ENCODE measurements at places on chromosomes 2 and 18. TPM values are rescaled to one million over a fixed set of nuclear protein-coding genes. Genes with fewer than 3 reads are reported as not detected.
A peak's percentile ranks its signal among the peaks of the same experiment; 100 is the strongest.

DNA sequence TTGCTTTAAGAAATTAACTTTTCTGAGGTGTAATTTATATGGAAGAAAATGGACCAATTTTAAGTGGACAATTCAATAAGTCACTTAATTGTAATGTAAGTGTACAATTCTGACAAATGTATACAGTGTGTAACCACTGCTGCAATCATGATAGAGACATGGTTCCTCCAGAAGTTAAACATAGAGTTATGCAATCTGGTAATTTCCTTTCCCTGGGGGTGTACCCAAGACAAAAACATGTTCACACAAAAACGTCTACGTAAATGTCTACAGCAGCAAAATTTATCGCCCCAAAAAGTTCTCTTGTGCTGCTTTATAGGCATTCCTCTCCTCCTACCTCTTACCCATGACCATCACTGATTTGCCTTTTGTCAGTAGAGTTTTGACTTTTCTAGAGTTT, 141.5 kb downstream of the AQP4 start:
- no peak for DNase-seq

GRCh38 chr2:57536535-57537231, 509.9 kb upstream of the VRK2 start:
- DNase-seq, result no peak

THADA gene
- 54.9 TPM for total RNA-seq

DAW1 gene
- total RNA-seq, result not detected

- DNase-seq, result peak; percentile 98
These were observed 68.6 kb downstream of the EXOC6B start for GRCh38 chr2:72757177-72757775.

POTEI gene
- not detected for total RNA-seq

DNA sequence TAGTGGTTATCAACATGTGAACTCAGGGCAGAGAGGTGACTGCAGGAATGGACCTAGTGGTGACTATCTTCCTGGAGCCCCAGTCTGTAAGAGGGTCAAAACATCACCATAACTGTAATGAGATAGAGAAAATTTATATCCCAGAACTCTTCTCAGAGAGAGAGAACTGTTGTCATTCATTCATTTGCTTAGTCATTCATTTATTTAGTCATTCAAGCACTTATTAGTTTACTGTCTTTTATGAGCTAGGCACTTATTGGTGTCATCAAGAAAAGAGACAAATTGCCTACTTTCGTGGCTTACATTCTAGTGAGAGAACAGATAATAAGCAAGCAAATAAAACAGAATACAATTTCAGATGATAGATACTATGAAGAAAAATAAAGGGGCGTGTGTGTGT, 34.1 kb downstream of the DOK1 start:
- no peak for DNase-seq

DNA sequence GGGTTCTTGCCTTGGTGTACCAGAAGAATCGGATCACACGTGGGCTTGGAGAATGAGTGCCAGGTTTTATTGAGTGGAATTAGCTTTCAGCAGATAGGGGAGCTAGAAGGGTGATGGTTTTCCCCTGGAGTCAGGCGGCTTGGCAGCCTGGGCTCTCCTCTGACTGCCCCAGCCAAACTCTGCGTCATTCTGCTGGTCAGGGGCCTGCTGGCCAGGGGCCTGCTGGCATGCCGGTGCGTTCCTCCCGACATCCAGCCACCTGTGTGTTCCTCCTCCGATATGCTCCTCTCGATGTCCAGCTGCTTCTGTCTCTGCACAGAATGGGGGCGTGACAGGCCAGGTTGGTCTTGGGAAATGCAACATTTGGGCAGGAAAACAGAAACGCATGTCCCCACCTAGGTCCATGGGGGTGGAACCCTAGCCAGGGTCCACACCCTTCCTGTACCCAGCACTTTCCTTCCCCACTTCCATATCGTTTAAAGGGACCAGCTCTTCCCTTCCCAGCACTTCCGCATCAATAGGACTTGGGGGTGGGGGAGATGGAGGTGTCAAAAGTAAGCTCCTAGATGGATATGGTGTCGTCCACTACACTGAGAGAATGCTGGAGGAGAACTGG, 85.3 kb downstream of the VWA3B start:
- no peak for DNase-seq

PDE1A gene
- 34.9 TPM for total RNA-seq

PTCD3 gene
- 61.6 TPM for total RNA-seq

- no peak for DNase-seq
These were observed 10.1 kb upstream of the LRPPRC start for GRCh38 chr2:44005846-44006245.

DNA sequence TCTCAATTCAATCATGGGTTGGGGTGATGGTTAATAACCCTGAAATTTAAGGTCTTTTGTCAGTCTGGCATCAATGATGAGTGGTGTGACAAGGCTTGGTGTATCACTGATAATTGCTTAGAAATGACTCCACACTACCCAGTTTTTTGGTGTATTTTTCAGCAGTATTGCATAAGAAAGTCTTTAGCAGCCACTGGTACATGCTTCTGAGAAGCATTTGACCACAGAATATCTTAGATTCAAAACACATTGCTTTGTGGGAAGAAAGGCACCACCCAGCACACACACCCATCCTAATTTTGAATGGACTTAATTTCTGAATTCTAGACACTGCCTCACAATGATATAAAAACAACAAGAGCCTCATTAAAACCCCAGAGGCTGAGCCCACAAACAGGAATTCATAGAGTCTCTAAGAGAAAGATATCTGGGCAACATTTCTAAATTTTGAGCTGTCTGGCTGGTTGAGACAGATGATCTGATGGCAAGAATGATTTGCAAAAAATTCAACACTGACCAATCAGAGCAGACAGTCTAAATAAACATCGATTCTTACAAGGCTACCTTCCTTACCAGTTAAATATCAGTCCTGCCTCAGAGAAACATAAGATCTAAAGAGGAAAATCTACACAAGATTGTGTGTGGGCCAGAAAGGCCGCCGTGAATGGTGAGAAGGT, 114.7 kb upstream of the CYP1B1 start:
- DNase-seq, result peak; percentile 95

DTYMK gene
- total RNA-seq, result 12.8 TPM

DNA sequence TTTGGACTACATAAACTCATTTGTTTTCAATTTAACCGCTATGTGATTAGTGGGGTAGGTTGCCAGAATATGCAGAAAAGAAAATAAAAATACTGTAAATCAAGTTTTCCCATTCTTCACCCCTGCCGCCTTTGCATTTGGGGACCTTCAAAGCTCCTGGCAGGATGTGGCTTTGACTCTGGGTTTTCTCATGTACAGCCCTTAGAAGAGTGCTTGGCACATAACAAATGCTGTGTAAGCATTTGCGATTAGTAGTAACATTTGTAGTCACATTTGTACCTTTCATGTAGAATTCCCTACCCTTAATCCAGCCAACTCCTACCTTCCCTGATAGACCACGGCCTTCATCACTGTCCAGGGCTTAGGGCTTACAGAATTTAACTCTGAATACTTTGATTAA, 262.6 kb downstream of the MREG start:
- no peak for DNase-seq

DNA sequence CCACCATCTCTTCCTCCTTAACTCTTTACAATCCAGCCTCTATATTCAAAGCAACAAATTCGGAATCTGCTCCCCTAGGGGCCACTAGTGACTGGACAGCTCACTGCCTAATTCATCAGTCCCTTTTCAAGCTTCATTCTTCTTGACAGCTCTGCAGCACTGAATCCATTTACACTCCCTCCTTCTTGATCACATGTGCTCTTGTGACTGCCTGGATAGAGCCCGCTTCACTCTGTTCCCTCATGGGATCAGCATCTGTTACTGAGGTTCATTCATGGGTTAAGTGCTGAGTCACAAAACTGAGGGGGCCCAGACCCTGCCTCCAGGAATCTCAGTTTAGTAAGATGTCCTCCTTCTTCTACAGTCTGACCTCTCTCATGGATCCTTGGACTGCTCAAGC, 81.5 kb downstream of the CYRIA start:
- no peak for DNase-seq

KRTCAP3 gene
- not detected for total RNA-seq

EPHA4 gene
- total RNA-seq, result 13.9 TPM

DNA sequence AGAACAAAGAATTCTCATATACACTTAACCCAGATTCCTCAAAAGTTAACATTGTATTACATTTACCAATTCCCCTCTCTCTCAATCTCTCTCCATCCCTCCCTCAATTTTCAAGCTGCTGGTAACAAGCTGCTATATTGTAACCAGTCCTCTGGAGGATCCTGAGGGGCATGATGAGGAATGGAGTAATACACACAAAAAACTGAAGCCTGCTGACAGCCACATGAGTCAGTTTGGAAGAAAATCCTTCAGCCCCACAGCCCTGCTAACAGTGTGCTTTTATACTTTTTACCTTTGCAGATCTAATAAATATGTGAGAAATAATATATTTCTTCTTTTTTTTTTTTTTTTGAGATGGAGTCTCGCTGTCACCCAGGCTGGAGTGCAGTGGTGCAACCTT, 165.7 kb upstream of the RAB12 start:
- DNase-seq, result peak; percentile 28

SLC4A5 gene
- total RNA-seq, result 0.45 TPM

ALPP gene
- total RNA-seq, result not detected

DNA sequence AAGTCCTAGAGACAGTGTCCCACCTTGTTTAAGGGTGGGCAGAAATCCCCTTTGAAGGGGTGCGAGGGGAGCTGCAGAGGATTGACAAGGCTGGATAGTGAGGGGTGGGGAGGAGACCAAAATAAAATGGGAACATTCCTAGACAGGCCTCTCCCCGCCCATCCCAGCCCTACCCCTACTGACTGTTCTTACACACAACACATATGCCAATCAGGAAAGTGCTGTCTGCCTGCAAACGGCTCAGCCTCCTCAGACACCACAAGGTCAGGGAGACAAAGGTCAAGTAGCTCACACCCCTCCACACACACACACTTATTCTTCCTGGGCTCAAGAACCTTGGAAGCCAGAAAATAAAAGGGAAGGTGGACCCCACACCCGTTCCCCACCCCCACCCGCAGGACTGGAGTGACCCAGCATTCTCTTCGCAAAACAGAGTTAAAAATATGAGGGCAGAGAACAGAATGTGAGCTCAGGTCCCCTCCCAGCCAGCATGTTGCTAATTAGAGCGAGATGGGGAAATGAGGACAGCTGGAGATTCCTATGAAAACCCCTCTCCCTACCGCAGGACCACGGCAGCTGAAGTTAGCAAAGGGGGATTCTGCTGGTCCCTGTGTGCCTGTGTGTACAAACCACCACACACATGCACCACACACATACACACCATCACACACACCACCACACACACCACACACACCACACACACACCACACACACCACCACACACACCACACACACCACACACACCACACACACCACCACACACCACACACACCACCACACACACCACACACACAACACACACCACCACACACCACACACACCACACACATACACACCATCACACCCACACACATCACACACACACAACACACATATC, 197.8 kb downstream of the TNS1 start:
- peak; percentile 19 for DNase-seq

DNA sequence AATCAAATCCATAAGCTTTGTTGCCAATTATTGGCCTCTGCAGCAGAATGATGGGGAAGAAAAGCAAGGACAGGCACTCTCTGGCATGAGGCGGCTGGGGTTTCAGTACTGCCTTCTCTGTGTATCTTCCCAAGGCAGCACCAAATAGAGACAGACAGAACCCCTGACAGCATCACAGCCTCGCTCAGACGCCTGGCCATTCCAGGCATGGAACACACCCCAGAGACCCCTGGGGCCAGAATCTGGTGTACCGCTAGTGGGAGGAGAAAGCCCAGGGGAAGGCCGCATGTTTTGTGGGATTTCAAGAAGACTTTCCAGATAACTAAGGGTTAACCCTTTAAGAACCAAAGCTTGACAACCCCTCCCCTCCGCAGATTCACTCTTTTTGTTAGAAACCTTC, 282.1 kb downstream of the EN1 start:
- no peak for DNase-seq

LOXHD1 gene
- not detected for total RNA-seq

VAMP8 gene
- 1.7 TPM for total RNA-seq

MAP2 gene
- total RNA-seq, result 2.1 TPM

DNA sequence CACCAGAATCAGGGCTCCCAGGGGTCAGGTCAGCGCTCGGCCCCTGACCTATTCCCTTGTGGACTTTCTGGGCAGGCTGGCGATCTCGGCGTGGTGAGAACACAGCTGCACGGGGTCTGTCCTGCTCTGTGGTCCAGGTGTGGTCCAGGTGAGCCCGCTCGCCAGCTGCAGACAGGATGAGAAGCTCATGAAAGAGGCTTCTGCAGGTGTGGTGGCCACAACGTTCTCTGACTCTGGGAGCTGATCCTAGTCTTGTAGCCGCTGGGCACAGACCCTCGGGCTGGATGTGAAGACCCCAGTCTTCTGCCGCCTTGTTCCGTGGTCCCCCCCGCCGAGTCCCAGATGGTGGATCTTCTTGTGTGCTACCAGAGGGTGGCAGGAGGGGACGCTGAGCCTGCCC, 129.7 kb downstream of the RTP5 start:
- DNase-seq, result no peak

DNA sequence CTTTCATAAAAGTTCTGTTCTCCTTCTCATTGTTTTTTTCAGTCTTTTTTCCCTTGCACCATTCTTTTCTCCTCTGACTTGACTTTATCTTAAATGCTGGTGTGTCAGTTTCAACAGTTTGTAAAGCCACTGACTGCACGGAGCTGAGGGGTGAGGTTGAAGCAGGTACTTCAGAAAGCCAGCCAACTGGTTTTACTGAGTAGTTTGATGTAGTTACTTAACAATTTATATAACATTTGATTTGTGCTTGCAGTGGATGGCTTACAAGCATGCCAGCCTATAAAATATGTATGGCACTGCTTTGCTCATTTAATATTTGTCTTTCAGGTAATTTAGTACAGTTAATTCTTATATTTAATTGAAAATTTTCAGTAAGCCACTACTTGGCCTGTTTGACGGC, 55.4 kb downstream of the FAM171B start:
- DNase-seq, result no peak

Data from fibroblast of the aortic adventitia (primary cell).